ENCODE measurements at places on chromosomes 12 and 14.
A peak's percentile ranks its signal among the peaks of the same experiment; 100 is the strongest.

- no peak for DNase-seq
These were observed 27.0 kb downstream of the P2RX7 start for GRCh38 chr12:121159467-121160307.

DNA sequence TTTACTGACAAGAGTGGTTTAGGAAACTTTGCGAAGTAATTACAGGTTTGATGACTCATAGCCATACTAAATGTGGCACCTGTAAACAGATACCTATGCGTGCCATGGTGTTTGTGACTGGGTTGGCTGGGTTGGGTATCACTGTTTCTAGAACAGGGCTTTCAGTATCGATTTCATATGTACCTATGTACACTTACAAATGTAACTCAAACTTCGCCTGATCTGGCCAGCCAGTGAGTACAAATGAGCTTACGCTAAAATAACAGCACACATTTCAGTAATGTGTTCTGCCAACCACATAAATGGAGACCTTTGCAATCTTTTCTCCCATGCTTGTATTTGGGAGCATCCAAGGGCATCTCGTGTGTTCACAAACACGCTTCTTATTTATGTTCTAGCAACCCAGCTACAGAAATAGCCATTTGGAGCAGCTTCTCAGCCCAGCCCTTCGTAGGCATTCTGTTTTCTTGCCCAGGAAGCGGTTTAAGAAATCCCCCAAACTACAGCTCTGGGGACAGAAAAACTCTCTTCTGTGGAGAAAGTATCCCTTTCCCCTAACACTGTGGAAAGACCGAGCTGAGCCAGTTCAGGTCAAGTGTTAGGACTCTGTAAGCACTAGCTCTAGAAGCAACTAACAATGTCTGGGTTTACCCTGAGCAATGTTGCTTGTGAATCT is 42.3 kb upstream of the MDM1 start:
- peak; percentile 64 for DNase-seq

GRCh38 chr14:31271648-31272047 is 64.1 kb upstream of the HECTD1 start:
- DNase-seq: no peak

DNA sequence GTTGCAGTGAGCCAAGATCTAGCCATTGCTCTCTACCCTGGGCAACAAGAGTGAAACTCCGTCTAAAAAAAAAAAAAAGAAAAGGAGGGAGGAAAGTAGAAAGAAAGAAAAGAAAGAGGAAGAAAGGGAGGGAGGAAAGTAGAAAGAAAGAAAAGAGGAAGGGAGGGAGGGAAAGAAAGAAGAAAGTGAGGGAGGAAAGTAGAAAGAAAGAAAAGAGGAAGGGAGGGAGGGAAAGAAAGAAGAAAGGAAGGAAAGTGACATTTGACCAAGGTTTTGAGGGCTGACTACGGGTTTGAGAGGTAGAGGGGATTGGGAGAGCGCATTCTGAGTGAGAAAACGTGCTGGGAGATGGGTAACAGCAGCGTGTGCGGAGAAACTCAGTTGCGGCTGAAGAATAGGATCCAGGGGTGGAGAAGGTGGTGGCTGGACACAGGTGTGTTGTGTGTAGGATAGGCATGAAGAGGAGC is 521 bp upstream of the PAPLN start:
- DNase-seq: no peak

DNA sequence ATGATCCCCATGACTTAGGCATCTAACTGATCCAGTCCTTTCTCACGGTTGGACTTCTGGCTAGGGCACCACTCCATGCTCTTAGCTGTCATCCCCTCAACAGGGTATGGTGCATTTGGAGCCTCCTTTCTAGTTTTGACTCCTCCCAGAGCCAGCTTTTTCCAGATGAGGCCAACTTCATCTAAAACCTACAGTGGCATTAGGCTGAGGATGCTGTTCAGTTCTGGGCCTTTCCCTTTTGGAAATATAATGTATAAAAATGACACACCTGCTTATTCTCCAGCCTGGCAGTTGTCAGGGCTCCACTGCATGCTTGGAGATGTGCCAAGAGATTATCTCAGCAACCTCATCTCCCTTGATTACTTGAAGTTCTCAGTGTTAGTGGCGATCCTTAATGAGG is 239.7 kb downstream of the EMP1 start:
- DNase-seq: no peak

DNA sequence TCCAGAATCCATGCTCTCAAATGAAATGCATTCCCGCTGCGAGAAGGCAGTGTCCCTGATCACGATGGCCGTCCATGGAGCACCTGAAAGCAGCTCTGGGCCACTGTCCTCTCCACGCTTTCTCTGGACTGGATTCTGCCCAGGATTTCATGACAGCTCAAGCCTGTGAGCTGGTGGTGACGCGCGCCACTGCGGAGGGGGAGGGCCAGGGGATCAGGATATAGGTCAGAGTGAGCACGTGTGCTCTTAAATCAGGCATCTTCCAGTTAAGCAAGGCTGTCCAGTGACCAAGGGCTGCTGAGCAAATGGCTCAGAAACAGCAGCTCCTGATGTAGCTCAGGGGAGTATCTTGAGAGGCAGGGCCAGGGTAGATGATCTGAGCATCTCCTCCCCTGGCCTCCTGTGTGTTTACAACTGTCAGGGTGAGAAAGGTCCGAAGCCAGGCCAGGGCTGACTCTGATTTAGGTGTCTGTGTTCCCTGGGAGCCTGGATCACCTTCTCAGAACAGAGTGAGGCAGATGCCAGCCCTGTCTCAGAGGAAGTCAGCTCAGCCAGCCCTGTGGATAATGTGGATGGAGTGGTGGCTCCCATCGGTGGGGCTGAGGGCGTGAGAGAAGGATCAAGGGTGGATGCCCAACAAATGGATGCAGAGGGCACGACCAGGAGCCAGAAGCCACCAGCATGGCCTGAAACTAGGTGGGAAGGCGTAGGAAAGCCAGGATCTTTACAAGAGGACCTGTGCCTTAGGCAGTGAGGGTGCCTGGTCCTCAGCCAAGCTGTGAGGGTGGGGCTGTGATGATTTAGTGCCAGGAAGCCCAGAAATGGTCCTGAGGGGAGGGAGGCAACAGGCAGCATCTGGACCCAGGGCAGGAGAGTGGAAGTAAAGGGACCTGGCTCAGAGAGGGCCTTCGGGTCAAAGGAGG is 55.3 kb downstream of the ELK3 start:
- DNase-seq: no peak

DNA sequence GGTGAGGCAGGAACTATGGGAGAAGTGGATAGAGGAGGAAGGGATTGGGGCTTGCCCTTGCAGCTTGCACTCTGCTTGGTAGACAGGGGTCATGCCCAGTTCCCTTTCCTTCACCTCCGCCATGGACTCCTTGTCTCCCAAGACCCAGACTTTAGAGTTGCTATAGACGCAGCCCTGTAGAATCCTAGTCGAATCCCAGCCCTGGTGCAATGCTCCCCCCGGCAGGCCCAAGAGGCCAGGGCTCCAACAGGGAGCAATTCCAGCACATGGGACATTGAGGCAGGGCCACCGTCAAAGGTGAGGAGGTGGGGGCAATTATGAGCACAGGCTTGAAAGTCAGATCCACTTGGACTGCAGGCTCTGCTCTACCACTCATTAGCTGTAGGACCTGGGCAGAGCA is 29.5 kb upstream of the BCDIN3D start:
- DNase-seq: no peak

DNA sequence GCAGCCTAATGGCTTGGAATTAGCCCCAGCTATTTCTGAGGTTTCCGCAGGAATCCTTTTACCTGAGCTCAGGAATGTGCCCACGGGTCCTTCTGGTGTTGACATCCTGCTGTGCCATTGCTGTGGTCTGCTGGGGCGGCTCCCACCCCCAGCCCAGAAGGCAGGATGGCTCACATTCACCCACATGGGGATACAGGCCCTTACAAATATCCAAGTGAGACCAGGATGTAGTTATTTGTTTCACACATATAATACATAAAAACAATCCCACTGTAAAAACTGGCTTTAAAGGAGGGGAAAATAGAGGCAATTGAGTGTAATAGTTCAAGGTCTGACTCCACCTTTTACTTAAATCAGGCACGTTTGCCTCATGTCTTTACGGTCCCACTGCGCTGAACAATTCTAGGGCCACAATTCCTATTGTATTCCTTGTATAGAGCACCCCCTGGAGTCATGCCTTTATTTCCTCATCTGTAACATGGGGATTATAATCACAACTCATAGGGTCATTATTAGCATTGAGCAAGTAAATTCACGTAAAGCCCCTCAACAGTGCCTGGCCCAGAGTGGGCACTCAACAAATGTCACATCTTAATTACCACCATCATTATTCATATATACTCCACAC is 57.2 kb upstream of the FICD start:
- DNase-seq: no peak

DNA sequence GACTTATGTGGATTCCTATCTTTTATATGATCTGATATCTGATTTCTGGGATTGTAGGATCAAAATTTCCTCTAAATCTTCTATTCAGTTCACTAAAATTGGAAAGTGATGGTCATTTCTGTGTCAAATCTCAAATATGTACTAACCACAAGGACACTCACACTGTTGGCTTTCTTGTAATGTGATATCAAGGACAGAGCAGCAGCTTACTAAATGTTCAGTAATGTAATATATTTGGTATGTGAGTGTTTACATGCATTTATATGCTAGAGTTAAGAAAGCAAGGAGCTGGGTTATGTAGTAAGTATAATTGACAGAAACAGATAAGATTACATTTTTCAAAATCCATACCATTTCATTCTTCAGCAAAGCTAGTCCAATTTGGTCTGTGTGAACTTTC is 16.5 kb downstream of the PUS7L start:
- DNase-seq: no peak

DNA sequence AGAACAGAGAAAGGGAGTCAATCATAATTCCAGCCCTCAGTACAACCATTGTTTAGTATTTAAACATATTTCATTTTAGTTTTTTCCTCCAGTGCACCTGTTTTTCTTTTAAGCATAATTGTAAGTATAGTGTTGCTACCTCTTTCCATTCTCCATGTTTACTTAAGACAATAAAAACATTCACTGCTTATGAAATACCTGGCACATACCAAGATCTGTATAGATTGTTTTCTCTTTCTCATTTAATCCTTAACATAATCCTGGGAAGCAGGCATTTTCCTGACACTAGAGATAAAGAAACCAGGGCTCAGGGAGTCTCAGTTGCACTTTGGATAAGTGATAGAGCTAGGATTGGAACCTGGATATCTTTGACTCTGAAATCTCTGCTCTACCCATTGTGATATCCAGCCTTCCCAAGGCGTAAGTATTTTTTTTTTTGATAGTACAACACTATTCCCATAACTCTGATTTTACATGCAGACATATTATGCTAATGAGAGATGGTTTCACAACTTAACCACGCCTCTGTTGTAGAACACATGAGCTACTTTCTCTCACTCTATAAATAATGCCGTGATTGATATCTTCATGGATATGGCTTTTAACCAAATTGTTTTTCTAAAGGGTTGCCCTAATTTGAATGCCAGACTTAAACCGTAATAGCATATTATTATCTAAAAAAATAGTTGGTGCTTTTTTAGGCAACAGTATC is 11.8 kb upstream of the KRT7 start:
- no peak for DNase-seq

GRCh38 chr14:73757876-73758391 is 43.8 kb upstream of the PNMA1 start:
- no peak for DNase-seq

DNA sequence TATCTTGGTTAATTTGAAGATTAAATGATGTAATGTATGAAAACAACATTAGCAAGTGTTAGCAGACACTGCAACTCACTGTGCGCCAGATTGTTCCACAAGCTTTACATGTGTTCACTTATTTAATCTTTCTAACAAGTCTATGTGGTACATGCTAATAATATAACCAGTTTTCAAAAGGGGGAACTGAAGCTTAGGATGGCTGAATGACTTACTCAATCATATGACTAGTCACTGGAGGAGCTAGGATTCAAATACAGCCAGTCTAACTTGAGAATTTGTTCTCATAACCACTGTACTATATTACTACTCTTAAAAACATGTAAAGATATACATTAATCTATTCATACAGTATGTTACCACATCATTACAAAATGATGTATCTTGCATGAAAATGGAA is 60.5 kb upstream of the LRIG3 start:
- no peak for DNase-seq

GRCh38 chr12:47910486-47910885 is 5.7 kb upstream of the VDR start:
- DNase-seq: no peak
